ENCODE measurements at places on chromosomes 11 and 22.
A peak's percentile ranks its signal among the peaks of the same experiment; 100 is the strongest.

GRCh38 chr22:28594797-28595462 is 84.7 kb downstream of the TTC28 start:
- DNase-seq: peak; percentile 47

- no peak for DNase-seq
Observed at GRCh38 chr22:38383417-38383816, 66.2 kb upstream of the CSNK1E start.

GRCh38 chr22:47012589-47013370 is 250.3 kb downstream of the TBC1D22A start:
- DNase-seq: no peak

DNA sequence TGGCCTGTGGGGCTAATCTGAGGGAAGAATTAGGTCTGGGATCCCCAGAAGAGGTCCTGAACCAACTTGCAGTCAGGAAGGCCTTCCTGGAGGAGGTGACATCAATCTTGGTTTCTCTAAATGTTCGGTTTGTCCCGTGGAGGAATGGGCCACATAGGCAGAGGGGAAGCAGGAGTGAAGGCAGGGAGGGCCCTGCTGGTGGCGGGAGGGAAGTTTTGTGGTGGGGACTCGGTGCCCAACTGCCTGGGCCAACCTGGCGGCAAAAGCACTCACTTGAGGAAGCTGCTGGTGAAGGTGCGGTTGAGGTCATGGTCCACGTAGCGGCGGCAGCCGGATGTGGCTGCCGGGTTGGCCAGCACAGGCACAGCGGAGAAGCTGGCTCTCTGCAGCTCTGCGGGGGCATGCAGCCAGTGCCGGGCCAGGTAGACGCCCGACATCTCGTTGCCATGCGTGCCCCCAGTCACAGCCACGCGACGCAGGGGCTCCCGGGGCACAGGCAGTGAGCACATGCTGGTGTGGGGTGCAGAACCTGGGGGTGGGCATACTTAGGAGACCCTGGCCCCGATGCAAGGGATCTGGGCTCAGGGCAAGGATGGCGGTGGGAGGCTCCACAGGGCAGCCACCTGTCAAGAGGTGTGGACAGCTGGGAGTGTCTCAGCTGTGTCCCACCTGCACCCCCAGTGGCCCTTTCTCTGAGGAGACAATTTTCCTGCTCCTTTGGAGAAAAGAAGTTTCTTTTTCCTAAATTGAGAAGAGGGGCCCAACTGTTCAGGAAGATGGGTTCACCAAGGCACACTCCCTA is 3.8 kb downstream of the ACY3 start:
- DNase-seq: no peak

- DNase-seq: no peak
Observed at GRCh38 chr11:70804139-70804837, 406.0 kb downstream of the CTTN start.

DNA sequence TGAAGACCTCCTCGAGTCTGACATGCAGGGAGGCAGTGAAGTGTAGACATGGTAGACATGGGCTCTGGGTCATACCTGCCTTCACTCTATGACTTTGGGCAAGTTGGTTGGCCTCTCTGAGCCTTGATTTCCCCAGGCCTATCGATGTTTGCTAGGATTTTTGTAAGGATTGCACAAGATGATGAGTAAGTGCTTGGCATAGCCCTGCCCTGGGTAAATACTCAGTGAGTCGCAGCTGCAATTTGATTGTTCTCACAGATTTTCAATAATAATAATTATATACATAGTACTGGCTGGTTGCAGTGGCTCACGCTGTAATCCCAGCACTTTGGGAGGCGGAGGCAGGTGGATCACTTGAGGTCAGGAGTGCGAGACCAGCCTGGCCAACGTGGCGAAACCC is 18.1 kb downstream of the MCM5 start:
- DNase-seq: no peak

DNA sequence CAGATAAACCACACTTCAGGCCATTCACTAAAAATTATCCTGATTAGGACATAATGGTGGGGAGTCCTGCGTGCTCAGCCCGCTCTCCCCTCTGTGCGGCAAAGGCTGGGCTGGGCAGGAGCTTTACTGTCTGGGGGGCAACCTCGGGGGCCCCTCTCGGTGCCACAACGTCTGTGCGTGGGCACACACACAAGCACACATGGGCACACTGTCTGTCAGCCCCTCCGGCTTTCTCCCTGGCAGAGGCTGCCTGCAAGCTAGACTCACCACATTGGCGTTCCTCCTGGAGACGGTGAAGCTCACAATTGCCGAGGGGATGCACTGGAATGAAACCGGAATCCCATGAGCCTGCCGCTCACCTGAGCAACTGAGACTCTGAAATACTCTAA is 5.2 kb downstream of the MLC1 start:
- DNase-seq: no peak

GRCh38 chr11:90476442-90477007 is 253.7 kb upstream of the CHORDC1 start:
- DNase-seq: peak; percentile 11

GRCh38 chr11:68825571-68825970 is 16.1 kb downstream of the CPT1A start:
- DNase-seq: no peak

- DNase-seq: peak; percentile 55
Observed at GRCh38 chr11:61173456-61173855, 12.2 kb upstream of the VPS37C start.

DNA sequence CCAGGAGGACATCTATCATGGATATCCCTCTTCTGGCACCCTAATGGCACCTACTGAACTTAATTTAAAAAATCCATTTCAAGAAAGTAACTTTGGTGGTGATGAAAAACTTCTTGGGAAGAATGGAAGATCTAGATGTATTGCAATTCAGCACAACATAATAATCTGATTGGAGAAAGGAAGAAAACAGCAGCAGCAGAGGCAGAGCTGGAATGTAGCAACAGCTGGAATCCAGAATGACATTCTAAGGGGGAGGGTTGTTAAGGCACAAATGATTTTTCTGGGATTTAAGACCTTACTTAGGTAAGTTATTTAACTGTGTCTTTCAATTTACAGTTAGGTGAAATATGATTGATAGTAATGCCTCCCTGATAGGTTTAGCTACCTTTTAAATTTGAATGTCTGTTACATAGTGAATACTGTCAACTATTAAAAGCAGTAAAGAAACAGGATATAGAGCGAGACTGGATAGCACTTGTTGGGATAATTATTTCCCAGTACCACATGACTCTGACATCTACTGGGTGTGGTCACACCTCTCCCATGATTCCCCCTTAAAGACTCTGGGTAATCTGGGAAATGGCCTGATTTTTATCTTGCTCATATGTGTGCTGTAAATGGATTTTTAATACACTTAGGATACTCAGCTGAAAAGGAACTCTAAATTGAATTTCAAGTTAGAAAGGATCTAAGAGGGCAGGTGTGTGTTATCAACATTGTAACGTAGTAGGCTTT is 11.7 kb downstream of the CAPRIN1 start:
- DNase-seq: no peak

GRCh38 chr11:61474013-61474643 is 34.4 kb upstream of the LRRC10B start:
- DNase-seq: no peak

- no peak for DNase-seq
Observed at GRCh38 chr22:40908895-40909294, 42.3 kb upstream of the RBX1 start.

DNA sequence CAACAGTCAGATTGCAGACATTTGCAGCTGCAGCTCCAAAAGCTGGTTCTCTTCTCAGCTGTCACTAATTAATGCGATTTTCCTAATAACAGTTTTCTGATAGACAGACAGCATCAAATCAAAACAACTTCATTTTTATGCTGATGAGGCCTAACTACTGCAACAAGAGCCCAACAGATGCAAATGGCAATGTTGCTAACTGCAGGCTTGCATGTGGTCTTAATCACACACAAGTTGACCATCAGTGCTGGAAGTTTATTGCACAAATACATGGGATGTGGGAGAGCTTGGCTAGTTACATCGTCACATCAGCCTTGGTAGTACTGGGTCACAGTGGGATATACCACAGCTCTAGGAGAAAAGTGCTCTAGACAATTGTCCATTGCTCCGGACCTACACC is 99.2 kb downstream of the SPON1 start:
- no peak for DNase-seq

DNA sequence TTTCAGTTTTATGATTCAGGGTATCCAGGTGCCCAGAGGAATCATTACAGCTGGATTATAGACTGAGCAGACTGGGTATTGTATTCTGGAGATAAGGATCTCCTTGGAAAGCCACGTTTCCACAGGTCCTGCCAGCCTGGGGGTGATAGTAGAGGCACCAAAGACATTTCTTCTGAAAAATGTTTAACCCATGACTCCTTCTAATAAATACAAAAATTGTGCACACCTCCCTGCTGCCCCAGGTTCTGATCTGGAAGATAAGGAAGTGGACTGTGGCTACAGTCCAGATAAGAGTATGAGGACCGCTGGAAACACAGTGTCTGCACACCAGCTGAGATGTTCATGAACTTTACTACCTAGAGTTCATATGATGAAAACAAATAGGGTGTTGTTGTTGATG is 192.5 kb downstream of the DBX1 start:
- DNase-seq: no peak

Measured in D341Med (cell line).